Inflammatory macrophage treated with lipopolysaccharide for 1 hour (primary cell): ENCODE measurements at places on chromosomes 2 and 18.
A peak's percentile ranks its signal among the peaks of the same experiment; 100 is the strongest.

- peak; percentile 10 for DNase-seq
Observed at GRCh38 chr18:55354795-55355194, 233.2 kb downstream of the TCF4 start.

DNA sequence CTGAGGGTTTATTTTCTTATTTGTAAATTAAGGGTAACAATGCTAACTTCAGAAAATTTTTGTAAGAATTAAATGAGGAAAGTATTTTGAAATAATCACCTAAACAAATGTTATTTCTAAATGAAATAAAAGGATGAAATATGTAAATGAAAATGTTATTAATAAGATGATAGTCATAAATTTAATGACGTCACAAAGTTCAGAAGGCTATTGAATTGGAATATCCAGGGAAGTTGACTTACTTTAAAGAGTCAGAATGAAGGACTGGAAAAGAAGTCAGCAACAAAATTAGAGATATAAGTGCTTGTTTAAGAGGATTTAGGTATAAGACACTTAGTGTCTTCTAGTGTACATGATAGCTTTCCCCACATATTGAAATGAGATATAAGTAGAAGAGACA lies 732.6 kb upstream of the CDH7 start:
- DNase-seq = no peak

DNA sequence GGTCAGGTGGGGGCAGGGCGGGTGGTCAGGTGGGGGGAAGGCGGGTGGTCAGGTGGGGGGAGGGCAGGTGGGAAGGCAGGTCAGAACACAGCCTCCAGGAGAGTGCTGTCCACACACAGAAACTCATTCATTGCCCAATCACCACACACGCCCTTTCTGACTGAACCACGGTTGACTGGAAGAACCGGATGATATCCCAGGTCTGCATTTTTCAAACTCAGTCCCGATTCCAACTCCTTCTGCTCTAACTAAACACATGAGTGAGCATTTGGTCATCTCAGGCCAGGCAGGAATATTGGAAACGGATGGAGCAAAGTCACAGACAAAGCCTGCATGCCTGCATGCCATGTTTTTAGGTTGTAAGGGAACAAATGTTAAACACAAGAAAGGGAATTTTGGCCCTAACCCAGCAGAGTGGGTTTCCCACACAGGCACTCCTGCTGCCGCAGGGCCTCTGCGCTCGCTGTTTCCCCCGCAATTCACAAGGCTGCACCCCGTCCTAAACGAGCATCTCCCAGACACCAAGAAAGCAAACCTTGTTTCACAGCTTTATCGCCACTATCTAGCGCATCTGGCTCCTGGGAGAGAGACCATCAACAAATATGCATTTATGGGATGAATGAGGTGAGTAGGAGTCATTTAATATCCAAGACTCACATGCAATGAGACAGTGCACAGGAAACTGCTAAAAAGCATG lies 100.1 kb downstream of the ZNF516 start:
- no peak for DNase-seq

GRCh38 chr2:184006998-184007397 lies 591.3 kb upstream of the ZNF804A start:
- DNase-seq = no peak

DNA sequence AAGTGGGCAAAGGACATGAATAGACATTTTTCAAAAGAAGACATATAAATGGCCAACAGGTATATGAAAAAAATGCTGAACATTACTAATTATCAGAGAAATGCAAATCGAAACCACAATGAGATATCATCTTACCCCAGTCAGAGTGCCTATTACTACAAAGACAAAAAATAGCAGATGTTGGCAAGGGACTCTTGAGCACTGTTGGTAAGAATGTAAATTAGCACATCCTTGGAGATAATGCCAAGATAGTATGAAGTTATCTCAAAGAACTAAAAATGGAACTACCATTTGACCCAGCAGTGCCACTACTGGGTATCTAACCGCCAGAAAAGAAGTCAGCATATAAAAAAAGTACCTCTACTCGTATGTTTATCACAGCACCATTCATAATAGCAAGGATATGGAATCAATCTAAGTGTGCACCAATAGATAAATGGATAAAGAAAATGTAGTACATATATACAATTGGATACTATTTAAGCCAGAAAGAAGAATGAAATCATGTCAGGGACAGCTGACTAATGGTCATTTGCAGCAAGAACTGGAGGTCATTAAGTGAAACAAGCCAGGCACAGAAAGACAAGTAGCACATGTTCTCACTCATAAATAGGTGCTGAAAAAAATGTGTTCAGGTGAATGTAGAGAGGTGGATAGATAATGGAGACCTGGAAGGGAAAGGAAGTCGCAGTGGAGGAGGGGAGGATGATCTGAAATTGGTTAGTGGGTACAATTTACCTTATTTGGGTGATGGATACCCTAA lies 141.7 kb upstream of the B3GNT2 start:
- DNase-seq = no peak

DNA sequence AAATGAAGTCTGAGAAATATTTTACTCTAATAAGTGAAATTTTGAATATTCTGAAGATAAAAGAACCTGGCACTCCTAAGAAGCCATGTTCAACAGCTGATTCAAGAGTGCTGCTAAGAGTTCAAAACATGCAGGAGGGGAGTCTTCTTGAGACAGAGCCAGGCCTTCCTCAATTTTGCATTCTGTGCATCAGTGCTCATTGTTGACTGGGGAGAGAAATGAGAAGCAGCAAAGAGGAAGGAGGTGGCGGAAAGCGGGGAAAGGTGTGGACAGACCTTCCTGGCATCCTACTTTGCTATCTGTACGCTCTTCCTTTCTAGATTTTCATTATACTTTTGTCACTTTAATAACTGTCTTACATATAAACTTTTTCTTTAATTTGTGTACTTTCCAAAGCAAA lies 29.7 kb upstream of the TXNDC2 start:
- peak; percentile 36 for DNase-seq

- DNase-seq = peak; percentile 73
Observed at GRCh38 chr2:105802587-105802986, 57.9 kb downstream of the NCK2 start.

DNA sequence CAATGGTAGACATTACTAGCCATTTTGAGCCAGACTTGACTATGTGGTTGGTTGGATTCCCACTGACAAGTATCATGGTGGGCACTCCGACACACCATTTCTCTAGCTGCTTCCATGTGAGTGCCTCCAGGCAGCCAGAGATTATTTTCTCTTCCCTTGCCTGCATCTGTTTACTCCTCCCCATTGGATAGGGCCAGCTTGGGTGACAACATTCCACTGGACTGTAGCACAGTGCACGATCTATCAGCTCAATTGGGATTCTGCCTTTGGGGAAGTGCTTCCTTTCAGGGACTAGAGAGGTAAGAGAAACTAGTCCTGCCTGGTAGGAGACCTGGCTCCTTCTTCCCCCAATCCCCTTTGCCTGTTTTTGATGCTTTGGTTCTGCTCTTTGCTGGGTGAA lies 49.0 kb upstream of the MAP4K3 start:
- no peak for DNase-seq
